Psoas muscle (tissue), 8 donors: ENCODE measurements at places on chromosomes 1 and 21. TPM values are rescaled to one million over a fixed set of nuclear protein-coding genes. Genes with fewer than 3 reads are reported as not detected.

DNA sequence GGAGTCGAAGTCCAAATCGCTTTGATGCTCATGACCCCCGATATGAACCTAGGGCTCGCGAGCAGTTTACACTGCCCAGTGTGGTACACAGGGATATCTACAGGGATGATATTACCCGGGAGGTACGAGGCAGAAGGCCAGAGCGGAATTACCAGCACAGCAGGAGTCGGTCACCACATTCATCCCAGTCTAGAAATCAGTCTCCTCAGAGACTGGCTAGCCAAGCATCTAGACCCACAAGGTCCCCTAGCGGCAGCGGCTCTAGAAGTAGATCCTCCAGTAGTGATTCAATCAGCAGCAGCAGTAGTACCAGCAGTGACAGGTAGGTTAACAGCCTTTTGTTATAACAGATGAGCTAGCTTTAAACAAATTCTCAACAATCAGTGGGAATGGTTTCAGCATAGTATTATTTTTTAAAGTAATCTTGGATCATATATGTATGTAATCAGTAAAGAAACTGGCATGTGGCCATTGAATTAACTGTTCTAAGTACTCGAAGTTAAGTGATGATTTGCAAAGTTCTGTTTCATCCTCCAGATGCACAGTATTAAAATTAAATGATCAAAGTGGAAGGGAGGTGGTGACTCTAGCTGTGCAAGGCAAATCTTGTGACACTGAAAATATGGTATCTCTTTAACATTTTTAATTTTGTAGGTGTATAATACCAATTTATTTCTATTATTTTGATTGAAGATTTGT, 29.0 kb downstream of the SPEN start:
- peaks cover 64% of the 10 kb centered on the region for H3K4me1 ChIP-seq
- no peak for DNase-seq
- peaks cover 41% of the 10 kb centered on the region for H3K36me3 ChIP-seq
- H3K4me3 ChIP-seq = no peak overlapping the region

GRCh38 chr1:26171084-26172072, at the start of gene ZNF593OS:
ZNF593OS (minus strand) TSS chr1:26171832; CDS start chr1:26171661, 171 bp downstream.
- no peaks in the 10 kb centered on the region for H3K27me3 ChIP-seq
- peak within 1 kb of the TSS; percentile 77 for H3K4me3 ChIP-seq
- H3K27ac ChIP-seq = peak within 1 kb of the TSS; percentile 90
- DNase-seq = peak; percentile 80

DNA sequence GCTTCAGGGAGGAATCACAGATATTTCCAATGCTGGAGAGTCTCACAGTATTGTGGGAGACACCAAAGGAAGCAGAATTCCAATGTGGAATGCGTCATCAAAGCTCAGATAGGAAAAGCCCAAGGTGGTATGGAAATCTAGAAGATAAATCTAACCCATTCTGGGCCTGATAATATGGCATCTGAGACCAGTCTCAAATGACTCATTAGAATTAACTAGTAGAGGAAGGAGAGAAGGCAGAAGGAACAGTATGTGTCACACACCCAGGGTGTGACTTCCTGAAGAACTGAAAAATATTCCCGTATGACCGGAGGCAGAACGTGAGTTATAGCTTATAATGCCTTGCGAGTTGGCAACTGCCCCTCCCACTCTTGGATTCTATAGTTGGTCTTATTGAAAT, 499.2 kb downstream of the PLPP3 start:
- no peaks in the 10 kb centered on the region for H3K27me3 ChIP-seq
- H3K4me1 ChIP-seq = peaks cover 6% of the 10 kb centered on the region
- no peak for DNase-seq

GRCh38 chr1:207645635-207646081, 725 bp downstream of the CR1L start:
- H3K27ac ChIP-seq = no peak overlapping the region
- DNase-seq = peak; percentile 41
- H3K27me3 ChIP-seq = no peaks in the 10 kb centered on the region

DNA sequence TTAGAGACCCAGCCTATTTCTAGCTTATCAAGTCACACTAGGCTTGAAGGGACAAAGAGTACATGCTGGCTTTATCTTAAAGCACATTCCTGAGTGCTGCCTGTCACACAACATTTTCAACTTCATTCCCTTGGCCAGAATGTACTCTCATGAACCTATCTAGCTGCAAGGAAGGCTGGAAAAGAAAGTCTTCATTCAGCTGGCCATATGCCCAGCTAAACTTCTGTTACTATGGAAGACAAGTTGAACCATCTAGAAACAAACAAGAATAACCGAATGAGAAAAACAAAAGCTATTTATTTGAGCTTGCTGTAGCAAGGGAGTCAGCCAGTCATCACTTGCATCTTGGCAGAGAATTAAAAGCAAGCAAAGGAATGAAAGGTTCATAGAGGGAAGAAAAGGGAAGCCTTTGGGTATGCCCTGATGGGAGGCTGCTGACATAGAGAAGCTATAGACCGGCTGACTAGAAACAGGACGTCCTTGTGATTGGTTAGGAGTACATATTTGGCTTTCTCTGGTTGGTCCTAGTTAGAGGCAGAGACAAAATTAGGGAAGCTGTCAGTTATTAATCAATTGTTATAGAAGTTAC, 108.4 kb downstream of the NEK7 start:
- DNase-seq = no peak
- H3K36me3 ChIP-seq = no peaks in the 10 kb centered on the region
- peaks cover 10% of the 10 kb centered on the region for H3K4me1 ChIP-seq
- H3K4me3 ChIP-seq = no peak overlapping the region
- no peaks in the 10 kb centered on the region for H3K27me3 ChIP-seq

- H3K36me3 ChIP-seq = peaks cover 49% of the 10 kb centered on the region
- H3K27ac ChIP-seq = no peak overlapping the region
- DNase-seq = no peak
- no peak overlapping the region for H3K4me3 ChIP-seq
- no peaks in the 10 kb centered on the region for H3K4me1 ChIP-seq
Observed at GRCh38 chr1:235979176-235979575, 85.7 kb downstream of the NID1 start.

DNA sequence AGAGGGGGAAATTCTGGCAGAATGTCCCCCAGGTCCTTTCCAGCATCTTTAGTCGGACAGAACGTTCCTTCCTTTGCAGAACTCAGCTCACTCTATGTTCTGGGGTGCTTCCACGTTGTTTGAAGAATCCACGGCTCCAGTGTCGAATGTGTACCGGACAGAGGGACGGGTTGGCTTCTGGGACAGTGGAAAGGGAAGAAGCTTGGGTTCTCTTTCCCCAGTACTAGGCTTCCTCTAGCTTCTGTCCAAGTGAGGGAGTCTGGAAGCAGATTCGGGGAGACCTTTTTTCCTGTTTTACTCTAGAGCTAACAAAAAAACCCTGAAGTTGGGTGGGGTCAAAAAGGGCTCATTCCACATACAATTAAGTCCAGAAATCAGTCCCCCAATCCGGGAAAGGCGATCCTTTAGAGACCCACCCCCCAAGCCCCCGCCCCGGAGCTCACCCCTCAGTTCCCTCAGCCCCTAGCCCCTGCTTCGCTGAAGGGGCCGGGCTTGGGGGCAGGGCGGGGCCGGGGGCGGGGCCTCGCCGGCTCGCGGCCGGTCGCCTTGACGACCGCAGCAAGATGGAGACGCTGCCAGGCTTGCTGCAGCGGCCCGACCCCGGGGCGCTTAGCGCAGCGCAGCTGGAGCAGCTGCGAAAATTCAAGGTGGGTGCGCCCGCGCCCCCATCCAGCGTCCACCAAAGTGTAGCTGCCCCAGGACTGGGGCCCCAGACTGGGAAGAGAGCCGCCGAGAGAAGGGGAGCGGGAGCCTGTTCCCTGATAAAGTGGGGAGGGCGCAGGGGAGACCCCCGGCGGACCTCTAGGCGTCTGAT, at the start of gene RIIAD1:
TSS of gene RIIAD1 (plus strand) at position 549 of the 814 bp plus-strand sequence. CDS start at position 564, 15 bp downstream.
- no peak for DNase-seq
- peak within 1 kb of the TSS; percentile 84 for H3K27ac ChIP-seq
- peaks cover 16% of the 10 kb centered on the region for H3K4me1 ChIP-seq
- no peaks in the 10 kb centered on the region for H3K36me3 ChIP-seq
- peaks cover 18% of the 10 kb centered on the region for H3K27me3 ChIP-seq

GRCh38 chr1:106875622-106876021, 180.9 kb upstream of the PRMT6 start:
- no peaks in the 10 kb centered on the region for H3K27me3 ChIP-seq
- H3K27ac ChIP-seq = no peak overlapping the region
- H3K36me3 ChIP-seq = no peaks in the 10 kb centered on the region

DNA sequence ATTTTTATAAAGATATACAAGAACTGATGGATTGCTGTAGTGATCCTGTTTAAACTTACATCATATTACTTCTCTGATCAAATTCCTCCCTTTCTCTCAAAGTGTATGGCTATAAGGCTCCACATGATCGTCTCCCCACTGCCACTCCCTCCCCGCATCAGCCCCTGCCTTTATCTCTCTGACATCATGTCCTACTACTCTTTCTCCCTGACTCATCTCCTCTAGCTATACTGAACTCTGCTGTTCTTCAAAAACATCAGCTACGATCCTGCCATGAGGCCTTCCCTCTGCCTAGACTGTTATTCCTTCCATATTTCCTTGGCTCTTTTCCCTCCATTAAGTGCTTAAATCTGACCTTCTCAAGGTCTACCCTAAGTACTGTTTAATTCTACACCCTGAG, 22.8 kb downstream of the HFM1 start:
- no peak overlapping the region for H3K27ac ChIP-seq
- H3K4me1 ChIP-seq = no peaks in the 10 kb centered on the region
- H3K36me3 ChIP-seq = no peaks in the 10 kb centered on the region
- DNase-seq = no peak
- no peak overlapping the region for H3K4me3 ChIP-seq

DNA sequence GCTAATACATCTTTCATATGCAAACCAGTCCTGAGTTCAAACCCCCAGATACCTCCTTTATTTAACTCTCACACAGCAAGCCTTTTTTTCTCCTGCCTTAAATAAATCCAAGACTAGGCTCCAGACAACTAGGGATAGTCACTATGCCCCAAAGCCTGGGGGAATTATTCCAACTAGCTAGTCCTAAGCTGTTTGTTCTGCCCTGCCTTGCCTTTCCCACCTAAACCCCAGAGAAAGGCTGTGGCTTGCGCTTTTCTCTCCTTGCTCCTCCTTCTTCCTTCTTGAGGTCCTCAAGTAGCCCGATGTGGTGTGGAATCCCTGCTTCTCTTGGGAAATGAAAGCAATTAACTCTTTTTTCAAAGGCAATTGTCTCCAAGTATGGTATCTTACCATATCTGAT, 31.8 kb downstream of the C1orf87 start:
- H3K27ac ChIP-seq = no peak overlapping the region
- no peaks in the 10 kb centered on the region for H3K4me1 ChIP-seq
- DNase-seq = no peak
- H3K27me3 ChIP-seq = no peaks in the 10 kb centered on the region

Gene HUNK
- polyA plus RNA-seq = 0.06 TPM
